RCC 7860 (cell line): ENCODE measurements at places on chromosomes 16 and 17.

DNA sequence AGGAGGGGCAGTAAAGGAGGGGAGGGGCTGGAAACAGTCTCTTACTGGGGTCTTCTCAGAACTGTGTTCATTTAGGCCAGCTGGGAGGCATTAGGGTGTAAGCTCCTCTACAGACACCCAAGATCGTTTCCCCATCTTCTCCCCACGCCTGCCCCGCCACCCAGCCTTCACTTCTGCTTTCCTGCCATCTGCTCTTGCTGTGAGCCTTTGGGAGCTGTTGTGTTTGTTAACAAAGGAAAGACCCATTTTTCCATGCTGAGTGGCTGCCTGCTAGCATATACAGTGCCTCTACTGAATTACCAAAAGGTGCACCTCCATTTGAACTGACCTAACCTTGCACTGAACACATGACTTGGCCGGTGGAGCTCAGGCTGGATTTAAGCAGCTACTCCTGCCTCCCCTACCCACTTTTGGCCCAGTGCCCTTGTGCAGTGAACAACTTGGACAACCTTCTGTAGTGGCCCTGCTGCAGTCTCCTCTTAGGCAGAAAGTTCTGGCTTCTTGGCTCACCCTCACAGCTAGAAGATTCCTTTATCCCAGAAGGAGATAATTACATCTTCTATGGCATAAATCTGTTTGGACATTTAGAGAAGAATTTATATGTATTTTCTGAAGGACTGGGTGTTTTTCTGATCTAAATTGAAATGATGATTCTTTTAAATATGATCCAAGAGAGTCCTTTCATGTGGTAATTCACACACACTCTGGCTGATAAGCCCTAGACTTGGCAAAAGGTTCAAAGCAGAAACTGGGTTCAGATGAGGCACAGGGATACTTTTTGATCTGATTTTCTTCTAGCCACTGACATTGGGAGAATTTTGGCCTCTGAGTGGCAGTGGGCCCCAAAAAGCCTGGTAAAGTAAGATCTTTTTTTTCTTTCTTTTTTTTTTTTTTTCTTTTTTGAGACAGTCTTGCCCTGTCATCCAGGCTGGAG is 81.9 kb upstream of the HNF1B start:
- DNase-seq = no peak

- DNase-seq = peak; percentile 21
Measured at GRCh38 chr16:30065943-30066760, 592 bp downstream of the ALDOA start.

DNA sequence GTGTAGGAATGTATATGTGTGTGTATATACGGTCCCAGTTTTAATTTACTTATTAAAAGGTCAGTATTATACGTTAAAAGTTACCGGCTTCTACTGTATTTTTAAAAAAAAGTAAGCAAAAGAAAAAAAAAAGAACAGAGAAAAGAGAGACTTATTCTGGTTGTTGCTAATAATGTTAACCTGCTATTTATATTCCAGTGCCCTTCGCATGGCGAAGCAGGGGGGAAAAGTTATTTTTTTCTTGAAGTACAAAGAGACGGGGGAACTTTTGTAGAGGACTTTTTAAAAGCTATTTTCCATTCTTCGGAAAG is 1.6 kb downstream of the NOG start:
- no peak for DNase-seq

GRCh38 chr17:44134752-44135568 is 6.8 kb upstream of the HROB start:
- DNase-seq = no peak

DNA sequence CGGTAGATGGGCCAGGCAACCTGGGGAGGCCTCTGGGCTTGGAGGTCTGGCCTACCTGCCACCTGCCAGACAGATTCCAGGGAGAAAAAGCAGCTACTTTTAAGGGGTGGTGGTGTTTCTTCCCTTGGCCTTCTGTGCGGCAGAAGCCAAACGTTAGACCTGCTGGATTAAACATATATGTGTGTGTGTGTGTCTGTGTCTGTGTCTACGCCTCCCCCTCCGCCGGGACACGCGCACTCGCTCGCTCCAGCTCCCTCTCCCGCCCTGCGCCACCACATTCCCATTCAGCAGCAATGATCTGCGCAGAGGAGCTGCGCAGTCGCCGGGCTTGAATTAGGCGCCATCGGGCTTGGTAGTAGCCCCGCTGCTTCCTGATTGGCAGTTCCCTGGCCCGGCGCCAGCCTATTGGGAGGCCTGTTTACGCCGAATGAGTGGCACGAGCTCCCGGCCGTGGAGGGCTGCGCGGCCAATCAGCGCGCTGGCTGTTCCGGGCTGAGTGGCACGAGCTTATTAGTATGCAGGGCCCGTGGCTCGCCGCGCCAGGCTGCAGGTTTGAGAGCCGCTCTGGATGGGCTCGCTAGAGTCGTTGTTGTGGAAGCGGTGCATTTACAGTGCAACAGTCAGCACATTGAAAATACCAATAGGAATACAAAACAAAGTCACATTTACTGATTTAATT is at the start of gene BAHCC1:
TSS of gene BAHCC1 (plus strand) at position 537 of the 679 bp plus-strand sequence. CDS start 4,283 bp downstream, outside the sequence.
- DNase-seq = peak; percentile 94

- no peak for DNase-seq
Measured at GRCh38 chr17:64632606-64633005, 29.5 kb downstream of the SMURF2 start.

GRCh38 chr16:12627394-12627793 is 176.3 kb downstream of the CPPED1 start:
- DNase-seq = peak; percentile 30
